ENCODE measurements at places on chromosomes 6 and 20. TPM values are rescaled to one million over a fixed set of nuclear protein-coding genes. Genes with fewer than 3 reads are reported as not detected.

RBPJL gene
- total RNA-seq: 0.43 TPM

TP53TG5 gene
- 12.3 TPM for total RNA-seq

MAP7 gene
- total RNA-seq: 38.5 TPM

GRCh38 chr6:53641348-53641747 is 24.2 kb downstream of the KLHL31 start:
- DNase-seq: no peak

PTCRA gene
- total RNA-seq: not detected

DNA sequence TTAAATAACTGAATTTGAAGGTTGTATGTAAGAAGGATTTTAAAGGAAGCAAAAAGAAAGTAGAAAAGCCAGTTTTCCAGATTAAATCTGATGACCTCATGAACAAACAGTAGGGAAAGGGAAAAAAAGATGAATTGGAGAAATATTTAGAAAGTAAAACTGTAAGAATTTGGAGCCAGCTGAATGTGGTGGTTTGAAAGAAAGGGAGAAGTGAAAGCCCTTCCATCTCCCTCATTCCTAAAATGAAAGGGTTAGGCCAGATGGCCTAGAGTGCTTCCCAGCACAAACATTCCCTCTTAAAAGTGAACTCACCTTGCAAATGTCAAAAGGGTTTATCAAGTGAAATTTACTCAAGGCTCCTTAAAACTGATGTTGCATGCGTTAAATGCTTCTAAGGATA is 139.3 kb upstream of the COL21A1 start:
- DNase-seq: no peak

DNA sequence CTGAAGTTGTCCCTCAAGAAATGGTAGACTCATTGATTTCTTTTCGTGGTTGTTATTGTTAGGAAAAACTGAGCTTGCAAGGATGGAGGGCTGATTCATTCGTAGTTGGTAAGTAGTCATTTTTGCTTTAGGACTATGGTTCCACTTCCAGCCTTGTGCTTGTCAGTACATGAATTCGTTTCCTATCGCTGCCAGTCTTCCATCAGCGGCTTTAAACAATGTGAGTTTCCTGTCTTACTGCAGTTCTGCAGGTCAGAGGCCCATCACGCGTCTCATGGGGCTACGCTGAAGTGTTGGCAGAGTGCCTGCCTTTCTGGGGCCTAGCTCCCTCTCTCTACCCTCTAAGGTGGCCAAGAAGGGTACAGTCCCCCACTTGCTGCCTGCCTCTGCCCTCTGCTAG is 11.4 kb upstream of the MDFI start:
- no peak for DNase-seq

UFL1 gene
- 23.4 TPM for total RNA-seq

DNA sequence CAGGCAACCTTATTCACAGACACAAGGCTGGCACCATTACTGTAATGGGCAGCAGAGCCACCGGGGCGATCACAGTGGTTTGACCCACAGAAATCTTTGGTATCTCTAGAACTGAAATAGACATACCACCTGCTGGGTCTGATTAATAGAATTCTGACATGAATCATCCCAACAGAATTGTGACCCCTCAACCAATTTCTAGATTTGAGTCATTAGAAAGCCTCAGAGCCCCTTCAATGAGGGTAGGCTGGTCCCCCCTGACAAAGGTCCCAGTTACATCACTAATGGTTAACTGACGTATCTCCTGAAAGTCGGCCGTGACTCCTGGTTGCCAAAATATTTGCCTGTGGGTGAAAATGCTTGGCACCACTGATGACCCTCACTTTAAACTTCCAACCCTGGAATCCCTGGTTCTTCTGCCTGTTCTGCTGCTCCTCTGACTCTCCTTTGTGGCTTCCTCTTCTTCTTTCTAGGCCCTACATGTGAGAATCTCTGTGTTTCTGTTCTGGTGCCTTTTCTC is 124.9 kb upstream of the ARID1B start:
- DNase-seq: no peak

ACTL10 gene
- 26.6 TPM for total RNA-seq

DNA sequence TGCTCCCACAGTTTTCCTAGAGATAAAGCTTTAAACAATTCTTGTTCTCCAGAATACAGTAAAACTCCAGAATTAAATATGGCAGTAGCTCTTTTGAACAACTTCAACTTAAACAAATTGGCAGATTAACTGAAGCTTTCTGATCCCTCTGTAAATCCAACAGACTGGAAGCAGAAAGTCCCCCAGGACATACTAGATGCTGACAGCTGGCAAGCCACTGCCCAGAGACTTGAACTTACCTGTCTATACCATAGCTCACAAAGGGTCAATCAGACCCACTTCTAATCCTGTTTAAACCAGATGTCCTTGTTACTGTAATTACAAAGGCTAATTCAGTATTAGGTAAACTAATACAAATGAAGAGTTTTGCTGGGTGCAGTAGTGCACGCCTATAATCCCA is 12.3 kb downstream of the GPLD1 start:
- no peak for DNase-seq

GRCh38 chr20:21684671-21685070 is 20.8 kb upstream of the PAX1 start:
- no peak for DNase-seq

- no peak for DNase-seq
These were observed 9.5 kb downstream of the GZF1 start for GRCh38 chr20:23371496-23371895.

Data from testis (tissue), 5 donors.